BJ (cell line): ENCODE measurements at places on chromosomes 2 and 18. TPM values are rescaled to one million over a fixed set of nuclear protein-coding genes. Genes with fewer than 3 reads are reported as not detected.

- DNase-seq = no peak
Observed at GRCh38 chr2:207078186-207078798, 87.5 kb downstream of the KLF7 start.

- no peak for DNase-seq
Observed at GRCh38 chr2:23693606-23693951, 233.3 kb downstream of the ATAD2B start.

GRCh38 chr2:141555876-141556470 lies 574.8 kb downstream of the LRP1B start:
- DNase-seq = no peak

DNA sequence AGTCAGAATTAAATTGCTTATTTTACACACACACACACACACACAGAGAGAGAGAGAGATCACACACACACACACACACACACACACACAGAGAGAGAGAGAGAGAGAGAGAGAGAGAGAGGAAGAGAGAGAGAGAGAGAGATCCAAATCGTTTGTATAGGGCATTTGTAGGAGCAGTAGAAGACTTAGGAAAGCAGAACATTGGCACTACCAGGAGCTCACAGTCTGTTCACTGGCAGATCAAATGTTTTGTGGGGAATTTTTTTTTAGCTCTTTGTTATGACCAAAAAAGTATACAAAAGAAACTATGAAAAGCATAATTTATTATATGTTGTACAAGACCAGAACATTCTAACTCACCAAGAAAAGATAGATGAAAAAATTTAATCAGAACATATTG lies 81.8 kb downstream of the MBD5 start:
- DNase-seq = no peak

DNA sequence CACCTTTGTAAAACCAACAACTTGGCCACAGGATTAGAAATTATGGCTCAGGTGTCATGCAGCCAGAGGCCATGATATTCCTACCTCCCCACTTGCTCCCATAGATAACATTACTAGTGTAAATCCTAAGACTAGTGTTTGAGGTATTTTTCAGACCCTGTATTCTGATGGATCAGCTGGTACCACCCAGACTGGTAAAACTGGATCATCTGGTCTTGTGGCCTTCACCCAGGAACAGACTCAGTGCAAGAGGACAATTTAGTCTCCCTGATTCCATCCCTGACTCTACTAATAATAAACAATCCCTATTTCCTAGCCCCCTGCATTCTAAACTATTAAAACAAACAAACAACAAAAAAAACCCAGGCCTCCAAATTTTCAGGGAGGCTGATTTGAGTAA lies 121.0 kb downstream of the ALPK2 start:
- DNase-seq = no peak

GRCh38 chr2:2306878-2307277 lies 24.2 kb downstream of the MYT1L start:
- no peak for DNase-seq

DNA sequence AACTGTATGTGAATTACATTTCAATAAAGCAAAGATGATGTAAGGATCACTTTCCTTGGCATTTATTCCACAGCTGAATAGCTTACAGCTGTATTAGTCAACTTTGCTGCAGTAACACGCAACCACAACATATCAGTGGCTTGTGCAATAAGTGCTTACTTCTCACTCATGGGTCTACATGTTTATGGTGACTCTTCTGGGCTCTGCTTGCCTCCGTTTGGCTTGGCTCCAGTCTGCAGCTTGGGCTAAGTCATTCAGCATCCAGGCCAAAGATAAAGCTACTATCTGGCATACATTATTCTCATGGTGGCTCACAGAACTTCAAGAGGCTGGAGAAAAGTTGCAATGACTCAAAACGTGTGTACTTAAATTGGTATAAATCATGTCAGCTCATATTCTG lies 355.0 kb downstream of the RNF144A start:
- DNase-seq = no peak

DNA sequence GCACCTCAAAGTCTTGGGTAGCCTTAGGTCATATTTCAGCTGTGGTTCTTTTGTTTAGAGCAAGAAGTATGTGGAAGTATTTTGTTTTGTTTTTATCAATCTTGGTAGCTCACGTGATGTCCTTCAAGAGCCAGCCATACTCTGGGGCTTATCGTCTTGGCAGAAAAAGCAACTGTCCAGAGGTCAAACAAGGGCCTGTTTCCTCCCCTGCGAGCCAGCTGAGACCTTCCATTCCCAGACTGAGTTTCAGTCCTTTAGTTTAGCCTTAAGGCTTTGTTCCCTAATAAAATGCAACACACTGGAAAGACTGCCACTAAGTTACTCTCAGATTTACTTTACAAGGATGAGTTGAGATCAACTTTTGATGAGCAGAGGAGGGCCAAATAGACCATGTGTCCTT lies 63.5 kb downstream of the TXNL1 start:
- DNase-seq = peak; percentile 5

- no peak for DNase-seq
Observed at GRCh38 chr2:197803033-197803444, 1.4 kb upstream of the PLCL1 start.

GRCh38 chr2:62335612-62336011 lies 139.7 kb downstream of the B3GNT2 start:
- DNase-seq = no peak

GRCh38 chr18:12271376-12272235 lies 17.4 kb downstream of the CIDEA start:
- no peak for DNase-seq

DNA sequence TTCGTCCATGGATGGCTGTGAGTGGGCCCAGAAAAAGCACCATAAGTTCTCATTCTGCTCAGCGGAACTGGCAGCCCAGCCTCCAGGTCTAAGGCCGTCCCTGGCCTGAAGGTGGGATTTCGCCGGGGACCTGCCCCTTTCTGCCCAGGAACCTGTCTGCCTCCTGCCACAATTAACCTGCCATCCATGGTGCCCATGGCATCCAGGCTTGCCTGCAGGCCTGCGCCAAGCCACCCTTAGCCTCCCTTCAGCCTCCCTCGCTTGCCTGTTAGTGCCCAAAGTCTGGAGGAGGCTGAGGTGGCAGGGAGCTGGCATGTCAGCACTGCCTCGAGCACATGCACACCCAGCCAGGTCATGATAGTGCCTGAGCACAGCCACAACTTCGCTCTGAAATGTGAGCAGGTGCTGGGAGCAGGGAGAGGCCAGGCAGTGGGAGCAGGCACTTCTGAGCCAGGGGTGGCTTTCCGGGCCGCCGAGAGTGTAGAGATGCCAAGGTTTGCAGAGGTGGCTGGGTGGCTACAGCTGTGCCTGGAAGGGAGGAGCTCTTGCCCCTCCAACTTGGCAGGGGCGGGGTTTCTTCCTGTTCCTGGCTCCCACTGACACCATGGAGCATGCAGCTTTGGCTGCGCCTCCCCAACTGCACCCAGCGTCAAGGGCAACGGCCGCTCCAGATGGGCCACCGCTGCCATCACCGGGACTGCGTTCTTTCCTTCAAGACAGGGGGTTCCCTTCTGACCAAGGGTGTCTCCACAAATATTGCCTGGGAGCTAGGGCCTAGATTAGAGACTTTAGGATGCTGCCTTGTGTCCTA lies 648.9 kb upstream of the VRK2 start:
- DNase-seq = no peak

DNA sequence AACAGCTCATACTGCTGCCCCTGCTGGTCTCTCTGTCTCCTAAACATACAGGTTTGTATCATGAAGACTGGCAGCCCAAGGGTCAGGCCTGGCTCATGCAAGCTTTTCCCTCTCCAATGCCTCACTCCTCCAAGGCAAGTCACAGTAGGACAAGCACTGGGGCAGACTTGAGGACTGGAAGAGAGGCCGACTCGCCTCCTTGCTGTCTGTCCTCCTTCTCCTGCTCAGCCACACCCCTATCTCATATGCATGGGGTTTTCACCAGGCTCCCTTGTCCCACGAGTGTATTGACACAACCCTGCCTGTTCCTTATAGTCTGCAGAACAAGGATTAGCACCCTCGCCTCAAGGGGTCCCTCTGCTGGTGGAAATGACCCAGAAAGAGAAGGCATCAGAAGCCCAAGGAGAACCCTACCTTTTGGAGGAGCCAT lies 223.7 kb downstream of the SOX11 start:
- no peak for DNase-seq

DNA sequence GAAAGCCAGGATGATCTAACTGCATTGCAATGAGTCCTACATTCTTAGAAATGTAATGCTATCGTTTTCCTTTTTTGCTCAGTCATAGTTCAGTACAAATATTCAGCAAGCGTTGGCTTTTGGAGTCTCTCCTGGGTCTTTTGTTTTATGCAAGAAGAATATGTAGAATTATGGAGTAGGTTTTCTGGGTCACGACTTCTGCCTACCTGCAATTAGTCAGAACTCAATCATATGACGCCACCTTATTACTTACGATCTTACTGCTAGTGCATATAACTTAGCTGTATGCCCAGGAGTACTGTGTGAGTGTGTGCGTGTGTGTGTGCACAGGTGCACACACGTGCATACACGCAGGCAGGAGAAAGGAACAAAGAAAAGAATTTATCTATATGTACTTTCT lies 640.2 kb downstream of the STK39 start:
- no peak for DNase-seq

DNA sequence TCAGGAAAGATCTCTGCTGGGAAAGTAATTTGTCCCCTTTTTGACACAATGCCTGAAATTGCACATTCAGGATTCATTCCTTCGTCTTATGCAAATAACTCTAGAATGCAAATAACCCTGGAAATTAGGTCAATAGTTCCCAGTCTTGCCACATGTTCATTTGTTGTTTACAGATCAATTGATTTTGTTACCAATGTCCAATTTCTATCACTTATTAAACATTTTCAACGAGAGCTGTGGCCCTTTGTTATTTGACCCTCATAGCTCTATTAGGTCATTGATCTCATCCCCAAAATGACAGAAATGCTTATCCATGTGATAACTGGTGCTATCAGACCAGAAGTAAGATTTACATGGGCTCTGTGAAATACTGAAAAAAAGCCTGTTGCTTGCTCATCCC lies 275.3 kb upstream of the REG3G start:
- no peak for DNase-seq

DNA sequence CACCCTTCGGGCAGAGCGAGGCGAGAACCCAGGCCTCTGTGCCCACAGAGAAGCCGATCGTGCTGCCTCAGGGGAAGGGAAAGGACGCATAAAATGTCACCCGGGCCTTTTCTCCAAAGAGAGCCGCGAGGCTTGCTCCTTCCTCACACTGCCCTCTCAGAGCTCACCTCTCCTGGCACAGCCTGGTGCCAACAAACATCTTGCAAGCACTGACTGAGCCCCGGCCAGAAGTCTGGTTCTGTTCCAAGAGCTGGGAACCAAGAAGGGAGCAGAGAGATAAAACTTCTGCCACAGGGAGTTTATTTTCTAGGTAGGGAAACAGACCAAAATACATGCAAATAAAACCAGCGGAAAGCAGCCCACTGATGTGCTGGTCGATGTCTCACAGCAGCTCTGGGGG lies 13.6 kb upstream of the ADI1 start:
- no peak for DNase-seq

Gene KCNG2
- not detected in 2 replicates for polyA plus RNA-seq

Gene CCL20
- polyA plus RNA-seq = not detected in 2 replicates

Gene SLC4A3
- polyA plus RNA-seq = 7.6 and 12.1 TPM in 2 replicates

Gene PLB1
- 0.38 and 0.39 TPM in 2 replicates for polyA plus RNA-seq

Gene ESPNL
- polyA plus RNA-seq = 1.3 and 2.1 TPM in 2 replicates

Gene FNDC4
- polyA plus RNA-seq = 6.9 and 8.9 TPM in 2 replicates

Gene DSG4
- not detected in 2 replicates for polyA plus RNA-seq

Gene RAMP1
- 5.7 and 10.8 TPM in 2 replicates for polyA plus RNA-seq
